ENCODE measurements at places on chromosomes 11 and 22.
A peak's percentile ranks its signal among the peaks of the same experiment; 100 is the strongest.

DNA sequence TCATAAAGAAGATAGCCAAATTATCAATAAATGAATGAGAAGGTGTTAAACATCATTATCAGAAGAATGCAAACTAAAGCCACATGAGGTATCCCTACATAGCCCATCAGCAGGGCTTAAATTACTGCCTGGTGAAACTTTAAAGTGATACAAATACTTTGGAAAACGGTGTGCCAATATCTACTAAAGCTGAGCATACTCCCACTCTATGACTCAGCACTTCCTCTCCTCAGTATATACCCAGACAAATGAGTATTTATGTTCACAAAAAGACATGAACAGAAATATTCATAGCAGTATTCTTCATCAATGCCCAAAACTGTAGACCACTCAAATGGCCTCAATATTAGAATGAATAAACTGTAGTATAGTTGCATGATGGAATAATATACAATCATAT is 284.6 kb upstream of the ZC3H12C start:
- no peak for DNase-seq

GRCh38 chr11:114353443-114353842 is 46.9 kb downstream of the C11orf71 start:
- no peak for DNase-seq

DNA sequence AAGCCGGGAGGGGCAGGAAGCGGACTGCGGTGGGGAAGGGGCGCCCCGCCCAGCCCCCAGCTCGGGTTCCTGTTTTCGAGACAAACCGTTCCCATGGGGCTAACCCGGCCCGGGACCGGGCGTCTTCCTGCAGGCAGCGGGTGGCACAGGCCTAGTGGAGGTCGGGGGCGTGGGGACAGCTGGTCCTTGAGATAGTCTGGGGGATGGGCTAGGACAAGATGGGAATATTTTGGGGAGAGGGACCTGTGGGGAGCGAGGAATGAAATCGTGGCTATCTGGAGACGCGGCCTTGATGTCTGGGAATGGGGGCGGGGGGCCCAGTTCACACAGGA is 1.2 kb upstream of the RASGRP2 start:
- DNase-seq, result peak; percentile 62

GRCh38 chr11:72114570-72114969 is 2.1 kb upstream of the ANAPC15 start:
- no peak for DNase-seq

DNA sequence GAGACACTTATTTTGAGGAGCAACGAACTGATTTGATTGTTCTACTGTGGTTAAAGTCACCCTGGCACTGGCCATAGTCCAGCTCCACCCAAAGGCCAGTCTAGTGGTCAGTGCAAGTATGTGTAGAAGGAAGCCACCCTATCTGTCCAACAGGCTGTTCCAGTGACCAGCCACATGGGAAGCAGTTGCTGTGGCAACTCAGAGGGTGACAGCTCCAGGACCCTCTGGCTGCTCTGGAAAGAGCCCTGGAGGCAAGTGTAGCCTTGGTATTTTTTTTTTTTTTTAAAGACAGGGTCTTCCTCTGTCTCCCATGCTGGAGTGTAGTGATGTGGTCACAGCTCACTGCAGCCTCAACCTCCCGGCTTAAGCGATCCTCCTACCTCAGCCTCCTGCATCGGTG is 27.8 kb downstream of the LMO1 start:
- DNase-seq, result no peak

GRCh38 chr22:23536821-23537345 is 43.2 kb downstream of the IGLL1 start:
- no peak for DNase-seq

DNA sequence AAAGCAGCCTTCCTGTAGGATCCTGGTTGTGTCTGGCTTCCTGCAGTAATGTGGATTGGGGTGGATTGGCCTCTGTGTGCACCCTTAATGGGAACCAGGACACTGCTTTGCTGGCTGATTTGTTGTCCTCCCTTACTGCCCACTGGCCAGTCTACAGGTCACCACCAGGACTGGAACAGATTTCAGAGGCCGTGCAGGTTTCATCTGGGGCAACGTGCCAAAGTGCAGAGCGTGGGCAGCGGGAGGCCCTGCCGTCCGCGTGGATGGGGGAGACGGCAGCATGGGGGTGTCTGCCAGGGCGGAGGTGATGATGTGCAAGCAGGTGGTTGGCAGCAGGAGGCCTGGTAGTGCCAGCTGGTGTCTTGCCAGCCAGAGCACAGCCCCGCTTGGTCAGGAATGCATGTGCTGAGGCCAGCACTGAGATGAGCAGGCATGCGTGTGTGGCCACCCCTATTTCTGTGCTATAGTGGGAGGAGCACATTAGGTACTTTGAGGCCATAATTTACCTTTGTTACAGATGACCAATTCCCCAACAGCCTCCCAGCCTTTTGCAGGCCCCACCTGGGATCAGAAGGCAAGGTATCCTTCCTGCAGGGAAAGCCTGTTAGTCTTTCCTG is 24.3 kb downstream of the BCR start:
- peak; percentile 26 for DNase-seq

GRCh38 chr22:19905347-19906276 is 36.0 kb upstream of the COMT start:
- DNase-seq, result no peak

- no peak for DNase-seq
These were observed 10.1 kb upstream of the PDGFB start for GRCh38 chr22:39254789-39255298.

DNA sequence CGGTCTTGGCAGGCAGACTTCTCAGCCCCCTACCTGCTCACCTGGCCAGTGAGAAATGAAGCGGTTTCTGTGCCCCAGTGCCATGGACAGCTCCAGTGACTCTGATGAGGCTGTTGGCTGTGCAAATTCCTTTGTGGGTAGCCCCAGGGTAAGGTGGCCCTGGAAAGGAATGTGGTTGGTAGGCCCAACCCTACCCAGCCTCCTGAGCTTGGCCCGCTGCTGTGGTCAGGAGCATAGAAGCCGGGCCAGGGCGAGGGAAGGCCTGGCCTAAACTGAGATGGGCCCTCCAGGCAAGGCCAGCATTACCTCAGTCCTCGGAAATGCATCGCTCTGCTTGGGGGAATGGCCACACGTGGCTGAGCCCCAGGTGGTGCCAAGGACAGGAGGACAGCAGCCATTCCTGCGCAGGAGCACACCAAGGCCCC is 16.9 kb downstream of the DAGLA start:
- no peak for DNase-seq

DNA sequence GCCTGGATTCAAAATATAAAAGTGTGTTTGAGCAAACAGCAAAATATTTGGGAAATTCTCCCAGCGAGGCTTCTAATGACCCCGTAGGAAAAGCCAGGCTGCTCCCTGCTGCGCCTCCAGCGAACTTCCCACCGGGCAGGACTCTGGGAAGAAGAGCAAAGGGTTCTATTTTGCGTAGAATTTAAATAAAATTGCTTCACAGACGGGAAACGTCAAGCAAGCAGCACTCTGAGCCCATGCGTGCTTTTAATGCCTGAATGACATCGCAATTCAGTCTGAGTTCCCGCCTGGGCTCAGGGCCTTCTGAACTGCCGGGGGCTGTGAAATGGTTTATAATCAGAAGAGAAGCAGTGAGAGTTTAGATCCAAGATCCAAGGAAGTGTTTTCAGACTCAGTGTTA is 775.1 kb downstream of the BRD1 start:
- no peak for DNase-seq

DNA sequence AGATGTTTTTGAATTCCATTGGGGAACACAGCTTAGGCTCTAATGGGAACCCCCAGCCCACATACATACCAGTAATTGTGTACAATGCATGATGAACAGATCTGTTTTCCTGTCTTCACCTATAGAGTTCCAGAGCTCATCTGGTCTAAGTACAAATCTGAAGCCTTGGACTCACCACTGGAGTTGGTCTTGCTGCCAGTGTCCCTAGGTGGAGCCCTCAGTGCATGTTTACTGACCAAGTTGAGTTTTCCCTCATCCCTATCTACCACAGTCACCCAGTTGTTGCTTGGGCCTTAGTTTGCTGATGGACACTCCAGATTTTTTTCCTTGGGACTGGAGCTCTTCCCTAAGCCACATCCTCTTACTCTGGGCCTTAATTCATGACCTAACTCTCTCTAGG is 159.2 kb upstream of the DDI1 start:
- DNase-seq, result no peak

DNA sequence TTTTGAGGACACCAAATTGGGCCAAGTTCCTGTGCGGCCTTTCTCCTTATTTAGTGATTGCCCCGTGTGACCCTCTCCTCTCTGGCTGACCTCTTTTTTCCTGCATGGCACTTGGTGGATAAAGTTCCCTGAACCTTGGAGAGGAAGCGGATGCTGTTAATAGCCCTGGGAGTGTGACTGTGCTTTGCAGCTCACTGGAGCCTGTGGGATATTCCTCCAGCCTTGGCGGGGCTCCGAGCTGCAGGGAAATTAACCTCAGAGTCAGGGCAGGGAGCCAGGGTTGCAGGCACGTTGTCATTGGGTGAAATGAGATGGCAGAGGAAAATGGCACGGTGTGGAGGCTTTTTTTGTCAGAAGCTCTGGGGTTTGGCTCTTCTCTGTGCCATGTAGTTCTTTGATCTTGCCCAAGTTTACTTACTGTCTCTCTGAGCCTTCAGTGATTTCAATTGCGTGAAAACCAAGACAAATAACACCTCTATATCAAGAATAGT is 965 bp downstream of the OR9Q1 start:
- no peak for DNase-seq

DNA sequence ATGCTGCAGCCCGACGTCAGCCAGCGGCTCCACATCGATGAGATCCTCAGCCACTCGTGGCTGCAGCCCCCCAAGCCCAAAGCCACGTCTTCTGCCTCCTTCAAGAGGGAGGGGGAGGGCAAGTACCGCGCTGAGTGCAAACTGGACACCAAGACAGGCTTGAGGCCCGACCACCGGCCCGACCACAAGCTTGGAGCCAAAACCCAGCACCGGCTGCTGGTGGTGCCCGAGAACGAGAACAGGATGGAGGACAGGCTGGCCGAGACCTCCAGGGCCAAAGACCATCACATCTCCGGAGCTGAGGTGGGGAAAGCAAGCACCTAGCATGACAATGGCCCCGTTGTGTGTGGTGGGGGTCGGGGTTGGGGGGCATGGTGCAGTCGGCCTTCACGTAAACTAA is 1.0 kb downstream of the TSSK2 start:
- no peak for DNase-seq

DNA sequence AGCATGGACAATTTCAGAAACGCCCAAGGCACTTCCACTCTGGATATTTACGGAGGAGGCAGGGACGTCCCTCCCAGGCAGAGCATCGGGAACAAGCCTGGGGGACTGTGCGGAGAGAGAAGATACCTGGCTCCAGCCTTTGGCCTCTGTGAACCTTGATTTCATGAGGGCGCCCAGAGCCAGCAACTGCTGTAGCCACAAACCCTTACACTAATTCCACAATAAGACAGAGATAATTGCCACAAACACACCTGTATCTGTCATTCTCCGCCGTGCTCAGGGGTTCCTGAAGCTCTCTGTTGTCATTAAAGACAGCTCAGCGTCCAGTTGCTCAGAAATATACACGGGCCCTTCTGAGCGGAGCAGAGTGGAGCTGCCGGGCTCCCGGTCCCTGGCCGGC is 1292.1 kb downstream of the TBC1D22A start:
- no peak for DNase-seq

DNA sequence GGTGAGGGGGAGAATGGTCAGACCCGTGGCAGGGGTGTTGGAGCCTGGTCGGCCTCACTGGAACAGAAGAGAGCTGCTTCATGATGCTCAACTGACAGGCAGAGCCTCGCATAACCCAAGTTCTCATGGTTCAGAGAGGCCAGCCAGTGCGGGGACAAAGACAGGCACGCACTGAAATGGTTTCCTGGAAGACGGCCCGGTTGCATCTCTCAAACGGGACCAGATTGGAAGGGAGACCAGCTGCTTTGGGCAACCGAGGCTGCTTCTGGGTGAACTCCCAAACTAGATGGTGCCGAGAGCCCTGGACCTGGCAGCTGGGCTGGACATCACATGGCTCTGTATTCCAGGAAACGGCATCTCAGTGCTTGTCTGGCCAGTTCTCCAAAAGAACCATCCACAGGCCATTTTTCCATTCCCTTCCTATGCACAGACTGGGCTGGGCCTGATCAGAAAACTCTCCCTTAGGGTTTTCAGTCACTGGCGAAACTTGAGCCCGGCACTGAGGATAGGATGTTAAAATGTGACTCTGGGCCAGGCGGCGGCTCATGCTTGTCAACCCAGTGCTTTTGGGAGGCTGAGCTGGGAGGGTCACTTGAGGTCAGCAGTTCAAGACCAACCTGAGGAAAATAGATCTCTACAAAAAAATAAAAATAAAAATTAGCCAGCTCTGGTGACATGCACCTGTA is 80.1 kb upstream of the PRODH start:
- no peak for DNase-seq

DNA sequence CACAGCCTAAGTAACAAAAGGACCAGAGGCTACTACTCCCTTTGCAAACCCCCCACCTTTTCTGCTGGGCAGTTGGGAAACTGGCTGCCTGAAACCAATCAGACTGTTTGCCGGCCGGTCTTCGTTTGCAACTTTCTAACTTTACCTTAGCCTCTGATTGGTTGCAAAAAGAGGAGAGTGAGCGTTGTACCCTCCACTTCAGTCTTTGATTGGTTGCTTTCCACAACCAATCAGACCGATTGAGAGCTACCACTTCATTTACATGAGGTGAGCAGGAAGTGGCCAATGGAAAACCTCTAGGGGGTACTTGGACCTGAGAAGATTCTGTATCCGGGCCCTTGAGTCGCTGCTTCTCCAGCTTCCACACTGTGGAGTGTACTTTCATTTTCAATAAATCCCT is 18.8 kb upstream of the CLNS1A start:
- DNase-seq, result no peak

GRCh38 chr22:47837703-47838102 is 1075.3 kb downstream of the TBC1D22A start:
- DNase-seq, result peak; percentile 57

DNA sequence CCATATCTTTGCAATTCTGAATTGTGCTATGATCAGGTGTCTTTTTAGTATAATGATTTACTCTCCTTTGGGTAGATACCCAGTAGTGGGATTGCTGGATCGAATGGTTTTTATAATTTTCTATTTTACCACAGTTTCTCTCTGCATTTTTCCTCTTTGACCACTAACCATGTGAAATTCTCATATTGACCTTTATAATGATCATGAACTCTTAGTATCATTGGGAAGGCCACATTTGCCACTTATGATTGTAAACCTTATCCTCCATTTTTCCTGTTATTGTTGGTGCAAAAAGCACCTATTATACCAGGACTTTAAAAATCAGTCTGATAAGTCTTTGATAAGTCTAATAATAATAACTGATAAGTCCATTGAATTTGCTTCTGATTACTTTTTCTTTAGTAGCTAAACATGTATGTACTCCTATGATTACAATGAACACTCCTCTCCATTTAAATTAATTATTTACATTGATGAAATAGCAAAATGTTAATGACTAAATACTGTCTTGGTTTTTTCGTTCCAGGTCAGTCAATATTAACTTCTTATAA is 9.6 kb downstream of the NEAT1 start:
- no peak for DNase-seq

- no peak for DNase-seq
These were observed 104.9 kb downstream of the VPREB1 start for GRCh38 chr22:22349455-22349836.

All from RPMI8226 (cell line).